Stimulated activated CD8-positive, alpha-beta memory T cell treated with anti-CD3 and anti-CD28 coated beads, Interleukin-12 subunit alpha, Interleukin-12 subunit beta, amount 100 ng/mL, for 4 hours (primary cell): ENCODE measurements at places on chromosomes 5 and 9.

DNA sequence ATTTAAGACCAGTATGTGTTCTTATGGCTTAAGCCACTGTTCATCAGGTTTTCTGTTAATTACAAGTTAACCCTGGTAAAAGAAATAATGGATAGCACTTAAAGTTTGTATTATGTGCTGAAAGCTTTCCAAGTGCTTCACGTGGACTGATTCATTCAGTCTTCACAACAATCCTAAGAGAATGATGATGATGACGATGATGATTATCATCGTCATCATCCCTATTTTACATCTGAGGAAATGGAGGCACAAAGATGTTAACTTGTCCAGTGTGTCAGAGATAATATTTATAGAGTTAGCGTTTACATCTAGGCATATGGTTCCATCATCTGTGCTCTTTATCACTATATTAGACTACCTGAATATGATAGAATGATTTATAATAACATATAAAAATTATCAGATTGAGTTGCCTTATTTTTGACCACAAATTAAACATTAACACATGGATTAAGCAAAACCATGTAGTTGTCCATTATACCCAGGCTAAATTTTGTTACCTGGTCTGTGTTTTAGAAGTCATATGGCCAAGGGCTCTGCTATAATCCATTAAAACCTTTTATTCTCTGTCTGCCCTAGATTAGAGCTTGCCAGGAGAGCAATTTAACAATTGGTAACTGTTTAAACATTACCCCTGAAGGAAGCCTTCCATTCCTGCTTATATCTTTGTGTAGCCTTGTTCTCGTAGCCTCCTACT lies 102.3 kb upstream of the MAP3K1 start:
- no peak for DNase-seq

DNA sequence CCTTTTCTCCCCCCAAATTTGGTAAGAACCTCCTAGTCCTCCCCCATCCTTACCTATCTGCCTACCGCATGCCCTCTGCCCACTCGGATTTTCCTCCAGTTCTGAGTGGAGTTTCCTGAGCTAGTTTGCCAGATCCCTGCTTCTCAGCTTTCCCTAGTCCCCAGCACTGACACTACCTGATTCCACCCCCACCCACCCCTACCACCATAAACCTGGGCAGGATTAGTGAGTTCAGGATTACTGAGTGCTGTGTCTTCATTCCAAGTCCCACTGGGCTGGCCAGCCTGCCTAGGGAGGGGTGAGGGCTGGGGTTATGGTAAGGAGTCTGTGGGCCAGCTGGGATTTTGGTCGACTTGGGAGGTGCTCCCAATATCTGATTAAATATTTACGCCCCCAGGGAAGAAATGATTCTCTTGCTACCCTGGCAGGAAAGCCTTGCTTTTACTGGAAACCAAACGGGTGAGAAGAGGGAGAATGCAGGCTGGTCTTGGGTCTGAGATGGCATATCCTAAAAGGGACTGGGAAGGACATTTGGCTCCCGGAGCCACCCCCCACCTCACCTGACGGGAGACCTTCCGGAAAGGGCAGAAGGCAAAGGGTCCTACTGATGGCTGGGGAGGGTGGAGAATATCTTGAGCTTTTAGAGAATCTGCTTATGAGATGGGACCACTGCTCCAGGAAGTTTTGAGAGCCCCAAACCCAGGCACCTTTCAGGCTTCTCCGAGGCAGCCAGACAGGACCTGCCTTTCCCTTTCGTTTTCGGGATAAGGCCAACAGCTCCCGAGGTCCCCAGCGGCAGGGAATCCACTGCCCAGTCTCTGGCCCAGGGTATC lies 3.7 kb downstream of the PITX1 start:
- no peak for DNase-seq

- no peak for DNase-seq
Observed at GRCh38 chr9:104987743-104988142, 59.8 kb upstream of the ABCA1 start.

GRCh38 chr9:121185178-121185745 lies 16.4 kb downstream of the RAB14 start:
- no peak for DNase-seq

GRCh38 chr9:124625087-124625486 lies 117.9 kb upstream of the NR5A1 start:
- DNase-seq, result no peak

GRCh38 chr5:91269198-91269597 lies 113.9 kb downstream of the ARRDC3 start:
- DNase-seq, result no peak

DNA sequence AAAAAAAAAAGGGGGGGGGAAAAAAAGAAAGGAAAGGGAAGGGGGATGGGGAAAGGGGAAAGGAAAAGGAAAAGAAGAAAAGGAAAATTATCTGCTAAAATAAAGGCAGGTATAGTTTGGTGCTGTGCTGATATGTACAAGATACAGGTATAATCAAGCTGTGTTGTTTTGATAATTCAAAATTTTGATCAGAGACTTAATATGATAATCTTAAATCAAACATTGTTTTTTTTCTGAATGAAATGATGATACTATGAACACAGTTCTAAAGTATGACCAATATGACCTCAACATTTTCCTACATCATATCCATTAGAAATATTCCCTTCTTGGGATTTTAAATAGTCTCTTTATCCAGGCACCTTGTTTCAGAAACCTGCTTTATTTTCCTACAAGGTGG lies 115.6 kb upstream of the TRPM3 start:
- no peak for DNase-seq

- no peak for DNase-seq
Observed at GRCh38 chr5:177987326-177987725, 8.7 kb downstream of the PROP1 start.

DNA sequence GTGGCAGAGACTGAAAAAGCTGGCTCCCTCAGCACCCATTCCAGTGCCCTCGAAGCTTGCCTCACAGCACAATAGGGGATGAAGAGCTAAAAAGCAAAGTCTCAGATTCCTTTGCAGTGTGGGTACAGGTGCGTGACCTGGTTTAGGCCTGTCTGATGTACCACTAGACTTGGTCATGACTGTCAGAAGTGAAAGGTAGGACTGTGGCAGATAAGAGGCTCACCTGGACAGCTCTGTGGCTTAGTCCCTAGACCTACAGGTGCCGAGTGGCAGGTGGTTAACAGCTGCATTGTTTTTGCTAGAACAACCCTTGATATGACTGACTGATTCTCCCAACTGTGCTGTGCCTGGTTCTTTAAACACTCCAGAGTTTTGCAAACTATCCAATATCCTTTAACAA lies 14.7 kb upstream of the SFXN1 start:
- no peak for DNase-seq

DNA sequence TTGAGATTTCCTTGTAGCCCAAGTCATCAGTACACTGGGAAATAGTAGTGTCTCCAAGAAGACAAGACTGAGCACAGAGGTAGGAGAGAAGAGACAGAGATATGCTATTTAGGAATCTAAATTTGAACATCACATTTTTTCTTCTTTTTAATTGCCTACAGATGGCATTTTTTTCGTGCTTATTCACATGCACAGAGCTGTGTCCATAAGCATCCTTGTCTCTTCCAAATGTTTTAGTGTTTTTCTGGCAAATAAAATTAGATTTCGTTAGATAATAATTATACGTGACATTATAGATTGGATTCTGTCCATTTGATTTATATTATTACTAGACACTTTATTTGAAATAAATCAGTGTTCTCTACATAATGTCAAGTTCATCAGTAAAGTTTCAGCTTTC lies 80.9 kb downstream of the PRR16 start:
- no peak for DNase-seq

- no peak for DNase-seq
Observed at GRCh38 chr5:107665036-107665570, 5.6 kb downstream of the EFNA5 start.

DNA sequence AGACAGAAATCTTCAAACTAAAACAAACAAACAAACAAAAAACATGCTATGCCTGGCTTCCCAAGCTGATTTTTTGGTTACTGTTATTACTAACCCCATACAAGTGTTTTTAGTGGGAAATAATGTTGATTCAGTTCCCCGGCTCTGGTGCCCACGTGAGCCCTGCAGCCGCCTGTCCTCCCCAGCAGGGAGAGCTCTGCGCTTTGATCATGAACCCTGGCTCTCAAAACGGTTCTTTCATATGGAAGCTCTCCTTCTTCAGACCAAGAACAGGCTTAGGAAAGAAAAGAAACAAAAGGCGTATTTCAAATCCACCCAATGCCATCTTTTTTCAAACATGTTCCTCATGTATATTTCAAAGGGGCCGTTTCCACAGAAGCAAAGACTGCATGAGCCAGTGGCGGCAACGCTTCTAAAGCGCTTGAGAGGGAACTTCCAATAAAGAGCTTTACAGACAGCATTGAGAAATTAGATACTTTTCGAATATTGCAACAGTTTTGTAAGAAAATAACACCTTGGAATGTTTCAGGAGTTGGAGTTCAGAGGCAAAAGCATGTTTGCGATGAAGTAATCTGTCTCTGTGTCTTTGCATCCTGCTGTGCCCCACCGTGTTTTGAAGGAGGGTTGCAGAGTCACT lies 74.8 kb downstream of the ICE1 start:
- no peak for DNase-seq

DNA sequence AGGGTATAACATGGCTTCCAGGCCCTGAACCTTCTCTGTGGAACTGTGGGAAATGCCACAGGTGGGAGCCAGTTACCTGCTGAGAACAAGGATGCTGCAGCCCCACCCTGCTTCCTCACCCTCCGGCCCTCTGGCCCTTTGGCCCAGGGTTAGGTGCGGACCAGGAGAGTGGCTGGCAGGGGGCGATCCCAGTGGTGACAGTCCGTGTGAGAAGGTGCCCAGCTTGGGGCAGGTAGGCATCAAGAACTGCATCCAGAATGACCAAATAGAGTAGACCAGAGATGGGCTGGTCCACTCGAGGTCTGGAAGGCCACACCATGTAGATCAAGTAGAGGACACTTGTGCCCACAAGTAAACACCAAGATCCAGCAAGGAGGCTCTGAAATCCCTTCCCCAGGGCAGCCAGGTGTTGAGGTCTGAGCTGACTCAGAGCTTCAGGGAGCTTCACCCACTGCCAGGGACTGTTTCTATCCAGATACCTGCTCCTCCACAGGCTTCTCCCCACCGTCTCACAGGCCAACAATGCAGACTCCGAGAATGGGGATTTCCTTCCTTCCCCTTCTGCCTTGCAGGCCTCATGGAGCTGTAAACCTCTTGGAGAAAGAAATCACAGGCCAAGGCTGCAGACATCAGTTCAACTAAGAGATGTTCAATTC lies 61.4 kb upstream of the ZSWIM6 start:
- DNase-seq, result no peak

DNA sequence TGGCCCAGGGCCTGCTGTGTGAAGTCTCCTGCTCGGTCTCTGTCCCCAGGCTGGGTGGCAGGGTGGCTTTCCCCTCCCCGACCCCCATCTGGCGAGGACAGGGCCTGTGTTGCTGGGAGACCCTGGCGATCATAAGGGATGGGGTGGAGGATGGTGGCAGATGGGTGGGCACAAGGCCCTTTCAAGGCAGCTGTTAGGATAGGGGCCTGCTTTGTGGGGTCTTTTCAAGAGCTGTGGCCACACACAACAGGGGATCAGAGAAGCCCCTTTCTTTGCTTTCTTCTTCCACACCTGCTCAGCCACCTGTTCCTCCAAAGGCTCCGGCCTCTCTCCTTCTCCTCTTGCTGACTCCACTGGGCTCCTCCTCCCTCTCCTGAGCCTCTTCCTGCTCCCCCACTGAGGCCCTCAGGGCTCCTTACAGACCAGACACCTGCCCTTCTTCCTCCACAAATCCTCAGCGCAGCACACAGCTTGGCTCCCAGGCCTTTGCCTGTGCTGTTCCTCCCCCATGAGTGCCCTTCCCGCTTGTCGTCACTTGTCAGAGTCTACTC lies 15.0 kb upstream of the NEURL1B start:
- DNase-seq, result no peak

GRCh38 chr5:157523976-157524375 lies 51.6 kb downstream of the ADAM19 start:
- DNase-seq, result no peak

DNA sequence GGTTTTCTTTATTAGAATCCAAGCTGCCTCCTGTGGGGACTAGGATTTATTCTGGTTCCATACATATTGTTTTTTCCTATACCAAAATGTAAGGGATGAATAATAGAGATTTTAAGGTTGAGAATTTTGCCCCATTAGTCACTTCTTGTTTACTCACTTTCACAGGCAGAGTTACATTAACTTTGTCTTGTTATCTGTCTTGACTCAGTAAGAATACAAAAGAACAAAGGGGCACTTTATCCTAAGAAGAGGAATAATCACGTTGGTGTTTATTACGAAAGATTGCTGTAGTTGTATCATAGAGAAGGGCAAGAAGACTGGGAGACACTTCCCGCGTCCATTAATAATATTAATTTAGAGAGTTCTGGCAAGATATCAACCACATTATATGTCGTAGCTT lies 599.7 kb upstream of the FTMT start:
- DNase-seq, result no peak

DNA sequence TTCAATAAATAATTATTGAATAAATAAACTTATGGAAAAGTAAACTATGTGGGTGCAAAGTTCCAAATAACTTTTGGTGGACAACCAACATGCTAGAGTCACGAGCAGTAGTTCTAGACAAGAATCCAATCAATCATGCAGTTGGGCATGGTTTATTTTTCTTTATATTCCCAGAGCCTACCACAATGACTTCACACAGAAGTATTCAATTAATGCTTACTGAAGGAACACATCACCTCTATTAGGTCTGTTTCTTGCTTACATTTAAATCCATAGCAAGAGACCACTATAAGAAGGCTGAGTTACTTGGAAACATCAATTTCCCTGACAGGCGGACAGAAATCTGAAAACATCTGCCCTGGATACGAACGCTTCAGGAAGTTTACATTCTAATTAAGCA lies 214.2 kb downstream of the TMEM232 start:
- DNase-seq, result no peak

DNA sequence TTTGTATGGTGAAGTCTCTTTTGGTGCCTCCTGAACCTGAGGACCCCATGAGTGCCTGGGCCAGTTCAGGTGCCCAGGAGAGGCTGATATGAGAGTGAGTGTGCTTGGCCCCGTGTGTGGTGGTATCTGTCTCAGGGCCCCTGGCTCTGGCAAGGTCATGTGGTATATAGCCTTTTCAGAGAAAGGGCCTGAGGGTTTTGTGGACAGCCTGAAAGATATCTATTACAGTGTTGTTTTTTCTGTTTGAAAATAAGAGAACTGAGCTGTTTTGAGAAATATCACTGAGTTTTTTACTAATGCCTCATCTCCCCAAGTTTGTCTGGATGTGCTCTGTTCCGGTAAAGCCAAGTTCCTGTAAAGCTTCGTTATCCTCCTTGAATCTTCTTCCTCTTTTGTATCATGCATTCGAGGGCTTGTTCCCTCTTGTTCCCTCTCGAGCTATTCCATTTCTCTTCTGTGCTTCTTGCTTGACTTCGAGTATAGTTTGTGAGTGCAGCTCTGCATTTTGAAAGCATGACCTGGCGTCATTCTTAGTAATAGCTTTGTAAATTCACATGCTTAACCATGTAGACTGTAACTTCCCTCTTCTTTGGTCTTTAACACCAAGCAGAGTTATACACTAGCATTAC lies 122.3 kb downstream of the MAST4 start:
- no peak for DNase-seq

- DNase-seq, result no peak
Observed at GRCh38 chr9:121684381-121685145, 33.1 kb downstream of the DAB2IP start.

- no peak for DNase-seq
Observed at GRCh38 chr9:35464141-35465025, 25.5 kb upstream of the RUSC2 start.

GRCh38 chr9:93298498-93299417 lies 114.8 kb downstream of the WNK2 start:
- no peak for DNase-seq

- DNase-seq, result no peak
Observed at GRCh38 chr9:128358861-128359260, 12.3 kb upstream of the URM1 start.

GRCh38 chr5:137114529-137114928 lies 384.6 kb downstream of the SPOCK1 start:
- no peak for DNase-seq
